Glutamatergic neuron (in vitro differentiated cells): ENCODE measurements at places on chromosomes 3 and 15. TPM values are rescaled to one million over a fixed set of nuclear protein-coding genes. Genes with fewer than 3 reads are reported as not detected.

The CKMT1A gene
- total RNA-seq: 15.7 TPM

The LSMEM2 gene
- not detected for total RNA-seq

The SLC38A3 gene
- total RNA-seq: not detected

The SLC2A2 gene
- total RNA-seq: not detected

The KLHL40 gene
- 0.44 TPM for total RNA-seq

The NOX5 gene
- not detected for total RNA-seq

The KBTBD13 gene
- not detected for total RNA-seq

The CYP1A2 gene
- not detected for total RNA-seq

The TMOD2 gene
- 75.0 TPM for total RNA-seq
